Activated naive CD4-positive, alpha-beta T cell (primary cell): ENCODE measurements at places on chromosomes 16 and 17.
A peak's percentile ranks its signal among the peaks of the same experiment; 100 is the strongest.

DNA sequence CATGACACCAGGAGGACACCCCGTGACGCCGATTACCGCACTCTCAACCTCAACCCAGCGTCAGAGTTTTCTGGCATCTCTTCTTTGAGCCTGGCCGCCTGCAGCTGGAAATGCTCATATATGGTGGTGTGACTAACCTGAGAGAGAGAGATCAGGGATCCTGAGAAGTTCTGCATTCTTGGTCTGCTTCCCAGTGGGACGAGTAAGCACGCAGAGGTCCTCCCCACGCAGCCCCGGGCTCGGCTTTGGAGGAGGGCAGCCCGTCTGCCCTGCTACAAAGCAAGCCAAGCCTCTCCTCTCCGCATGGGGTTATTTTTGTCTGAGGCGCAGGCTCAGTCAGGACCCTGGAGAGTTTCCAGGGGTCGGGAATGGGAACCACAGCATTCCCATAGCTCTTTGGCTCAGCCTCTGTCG, 16.5 kb downstream of the CRISPLD2 start:
- no peak for DNase-seq

- no peak for DNase-seq
Observed at GRCh38 chr16:87371261-87371866, 12.2 kb downstream of the FBXO31 start.

GRCh38 chr16:22264786-22265185, 32.4 kb upstream of the POLR3E start:
- DNase-seq: no peak

DNA sequence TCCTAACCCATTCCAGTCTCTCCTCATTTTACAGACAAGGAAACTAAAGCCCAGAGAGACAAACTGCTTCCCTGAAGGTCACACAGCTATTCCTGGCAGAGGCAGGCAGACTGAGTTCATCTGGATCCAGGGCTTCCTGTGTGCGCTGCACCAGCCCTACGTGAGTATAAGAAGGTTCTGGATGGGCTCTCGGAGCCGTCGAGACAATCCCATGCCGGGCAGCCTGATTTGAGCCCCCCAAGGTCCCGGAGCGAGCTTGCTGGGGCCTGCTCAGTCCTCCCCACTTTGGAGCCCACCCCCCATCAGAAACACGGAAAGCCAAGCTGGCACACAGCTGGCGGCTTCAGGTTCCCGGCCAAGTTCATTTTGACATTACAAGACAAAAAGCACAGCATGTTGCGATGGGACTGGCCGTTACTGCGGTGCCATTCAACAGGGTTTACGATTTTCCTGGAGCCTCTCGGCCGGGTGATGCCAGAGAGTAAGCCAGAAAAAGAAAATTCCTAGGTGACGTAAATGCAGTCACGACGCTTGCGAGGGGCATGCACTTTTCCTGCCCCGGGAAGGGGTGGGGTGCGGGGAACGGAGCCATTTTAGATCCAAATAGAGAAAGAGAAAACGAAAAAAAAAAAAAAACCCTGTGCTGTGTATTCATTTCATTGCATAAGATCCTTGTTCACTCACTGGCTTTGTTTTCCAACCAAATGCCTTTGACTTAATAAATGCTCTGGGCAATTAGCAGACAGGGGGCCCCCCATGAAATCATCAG, 167.1 kb upstream of the FOXF1 start:
- DNase-seq: no peak

DNA sequence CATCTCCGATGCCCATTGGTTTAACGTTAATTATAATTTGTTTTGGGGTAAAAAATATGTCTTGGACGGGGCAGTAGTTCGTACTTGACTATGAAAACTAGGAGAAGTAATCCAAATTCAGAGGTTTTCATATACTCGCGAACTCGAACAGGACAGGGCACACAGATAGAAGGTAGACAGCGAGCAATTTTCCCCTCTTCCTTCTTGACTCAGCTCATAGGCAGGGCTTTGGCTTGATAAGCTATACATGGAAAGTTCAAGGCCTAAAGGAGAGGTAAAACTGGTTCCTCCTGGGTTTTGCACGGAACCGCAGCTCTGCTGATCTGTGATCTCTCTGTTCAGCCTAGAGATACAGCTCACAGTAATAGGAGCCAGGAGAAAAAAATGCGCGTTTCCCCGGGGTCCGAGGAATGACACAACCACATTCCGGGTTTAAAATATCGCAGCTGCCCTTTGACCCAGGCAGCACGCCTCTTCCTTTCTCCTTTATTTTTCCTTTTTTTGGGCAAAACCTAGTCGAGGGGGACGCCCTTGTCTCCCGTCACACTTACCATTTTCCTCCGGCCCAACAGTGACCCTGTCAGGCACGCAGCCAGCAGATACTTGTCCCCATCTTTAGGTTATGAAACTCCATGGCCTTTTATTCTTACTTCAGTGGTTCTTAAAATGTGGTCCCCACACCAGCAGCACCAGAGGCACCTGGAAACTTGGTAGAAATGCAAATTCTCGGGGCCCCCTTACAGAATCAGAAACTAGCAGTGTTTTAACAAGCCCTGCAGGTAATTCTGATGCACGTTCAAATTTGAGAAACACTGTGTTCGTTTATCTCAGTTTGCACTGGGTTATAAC, 1.7 kb upstream of the LASP1 start:
- no peak for DNase-seq

DNA sequence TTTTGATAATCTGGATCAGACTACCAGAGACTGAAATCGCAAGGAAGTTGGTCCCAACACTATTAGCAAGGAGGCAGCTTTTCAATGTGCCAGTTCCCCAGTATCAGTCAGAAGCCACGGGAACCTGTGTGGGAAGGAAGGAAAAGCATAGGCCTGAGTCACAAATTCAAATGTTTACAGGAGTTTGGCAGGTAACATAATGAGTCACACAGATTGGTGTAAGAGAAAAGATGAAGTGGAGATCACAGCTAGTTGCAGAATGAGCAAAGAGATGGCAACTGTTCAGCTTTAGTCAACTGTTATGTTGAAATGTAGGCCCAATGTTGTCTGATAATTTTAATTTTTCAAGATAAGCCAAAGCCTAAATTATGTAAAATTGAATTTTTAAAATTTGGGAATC, 28.1 kb upstream of the ITGA2B start:
- no peak for DNase-seq

DNA sequence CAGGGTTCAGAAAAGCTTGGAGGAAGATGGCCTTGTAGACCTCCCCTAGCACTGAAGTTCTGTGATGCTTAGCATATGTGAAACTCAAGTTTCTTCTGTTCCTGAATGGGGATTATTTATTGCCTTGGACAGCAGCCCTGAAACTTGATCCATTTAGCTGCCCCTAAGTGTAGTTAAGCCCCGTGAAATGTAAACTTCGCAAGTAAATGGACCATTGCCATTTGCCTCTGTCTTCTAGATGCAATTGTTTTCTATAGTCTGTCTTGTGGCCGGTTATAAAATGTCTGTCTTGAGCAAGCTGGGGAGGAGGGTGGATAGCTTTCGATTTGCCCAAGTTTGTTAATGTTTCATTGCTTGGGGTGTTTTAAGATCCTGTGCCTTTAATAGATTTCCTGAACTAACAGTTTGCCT, 261.8 kb downstream of the CDH13 start:
- DNase-seq: no peak

- no peak for DNase-seq
Observed at GRCh38 chr17:3558603-3559269, 1.1 kb upstream of the TRPV3 start.

DNA sequence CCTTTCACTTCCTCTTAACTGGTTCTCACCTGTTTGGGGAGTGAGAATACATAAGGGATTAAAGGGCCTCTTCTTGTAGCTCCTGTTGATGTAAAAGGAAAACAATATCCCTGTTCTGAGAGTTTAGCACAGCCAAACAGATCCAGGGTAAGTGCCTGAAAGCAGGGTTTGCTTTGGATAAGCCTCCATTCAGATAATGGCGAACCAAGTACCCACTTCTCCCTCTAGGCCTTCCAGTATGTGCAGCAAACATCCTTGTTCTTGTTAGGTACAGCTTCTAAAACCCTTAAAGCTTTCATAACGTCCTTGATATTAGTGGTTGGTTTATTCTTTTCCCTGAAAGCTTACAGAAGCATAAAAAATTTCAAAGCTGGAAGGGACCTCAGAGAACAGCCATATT, 130.6 kb upstream of the DNAH9 start:
- DNase-seq: no peak

DNA sequence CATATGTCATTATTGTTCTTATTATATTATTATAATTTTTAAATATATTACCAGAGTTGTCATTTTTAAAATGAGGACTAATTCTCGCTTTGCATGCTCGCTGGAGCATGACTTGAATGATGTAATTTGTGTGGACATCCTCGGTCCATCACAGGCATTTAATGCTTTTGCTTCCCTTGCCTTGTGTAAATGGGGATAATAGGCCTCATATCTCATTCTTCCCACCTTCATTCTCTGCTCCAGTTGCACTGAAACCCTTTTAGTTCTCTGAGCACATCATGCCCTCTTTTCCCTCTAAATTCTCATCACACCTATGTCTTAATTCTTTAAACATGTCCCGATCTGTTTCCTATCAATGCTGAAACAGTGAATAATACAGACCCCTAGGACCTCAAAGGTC, 285.4 kb downstream of the HS3ST4 start:
- no peak for DNase-seq

- peak; percentile 99 for DNase-seq
Observed at GRCh38 chr17:78840780-78841611, at the start of gene USP36. Gene USP36 (minus strand): TSS chr17:78840814. CDS start chr17:78836363, 4,451 bp downstream.

DNA sequence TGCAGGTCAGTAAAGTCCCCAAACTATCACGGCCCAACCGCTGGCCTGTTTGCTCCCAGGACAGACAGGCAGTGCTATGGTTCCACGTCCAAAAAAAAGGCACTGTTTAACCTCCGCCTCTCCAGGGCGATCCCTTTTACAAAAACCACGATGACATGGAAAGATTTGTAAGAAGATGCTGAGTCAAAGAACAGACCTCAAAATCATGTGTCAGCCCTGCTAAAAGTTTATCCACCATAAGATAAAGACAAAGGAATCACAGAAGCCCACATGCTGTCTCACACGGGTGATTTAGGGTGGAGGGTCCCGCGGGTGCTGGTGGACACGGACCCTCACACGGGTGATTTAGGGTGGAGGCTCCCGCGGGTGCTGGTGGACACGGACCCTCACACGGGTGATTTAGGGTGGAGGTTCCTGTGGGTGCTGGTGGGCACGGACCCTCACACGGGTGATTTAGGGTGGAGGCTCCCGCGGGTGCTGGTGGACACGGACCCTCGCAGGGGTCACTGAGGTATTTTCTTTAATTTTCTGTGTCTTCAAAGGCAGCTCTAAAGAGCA, 117.2 kb upstream of the METRNL start:
- no peak for DNase-seq

DNA sequence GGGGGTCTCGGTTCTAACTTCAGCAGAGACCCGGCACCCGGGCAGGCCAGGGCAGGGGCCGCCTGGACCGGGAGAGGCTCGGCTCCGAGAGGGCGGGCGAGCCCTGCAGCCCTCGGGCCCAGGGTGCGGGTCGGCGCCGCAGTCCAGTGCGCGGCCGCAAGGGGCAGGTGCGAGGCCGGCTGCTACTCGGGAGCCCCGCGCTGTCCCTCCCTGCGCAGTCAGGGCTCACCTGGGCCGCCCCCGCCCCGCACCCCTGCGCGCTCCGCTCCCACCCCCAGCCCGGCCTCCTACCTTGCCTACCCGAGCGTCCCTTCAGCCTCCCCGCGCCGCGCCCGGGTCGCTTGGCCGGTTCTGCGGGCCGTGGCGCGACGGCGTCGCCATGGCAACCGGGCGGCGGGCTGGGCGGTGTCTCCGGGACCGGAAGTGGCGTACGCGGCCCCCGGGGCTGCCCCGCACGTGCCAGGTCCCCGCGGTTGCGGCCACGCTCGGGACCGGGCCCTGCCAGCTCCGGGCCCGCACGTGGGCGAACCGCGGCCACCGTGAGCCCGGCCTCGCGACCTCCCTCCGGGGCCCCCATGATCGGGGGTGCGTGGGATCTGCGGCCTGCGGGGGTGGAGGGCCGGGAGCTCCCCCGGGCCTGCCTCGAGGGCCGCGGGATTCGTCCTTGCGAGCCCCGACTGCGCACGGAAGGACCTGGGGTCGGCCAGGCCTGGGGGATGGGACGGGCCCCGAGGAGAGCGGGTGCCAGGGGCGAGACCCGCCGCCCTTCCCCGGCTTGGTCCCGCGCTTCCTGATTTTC, at the start of gene CYB561:
Gene CYB561, minus strand, starts transcription at position 353 of the 799 bp plus-strand sequence. CDS start 8,759 bp downstream, outside the sequence.
- peak; percentile 39 for DNase-seq

GRCh38 chr16:53964145-53964790, 260.3 kb downstream of the FTO start:
- DNase-seq: no peak

DNA sequence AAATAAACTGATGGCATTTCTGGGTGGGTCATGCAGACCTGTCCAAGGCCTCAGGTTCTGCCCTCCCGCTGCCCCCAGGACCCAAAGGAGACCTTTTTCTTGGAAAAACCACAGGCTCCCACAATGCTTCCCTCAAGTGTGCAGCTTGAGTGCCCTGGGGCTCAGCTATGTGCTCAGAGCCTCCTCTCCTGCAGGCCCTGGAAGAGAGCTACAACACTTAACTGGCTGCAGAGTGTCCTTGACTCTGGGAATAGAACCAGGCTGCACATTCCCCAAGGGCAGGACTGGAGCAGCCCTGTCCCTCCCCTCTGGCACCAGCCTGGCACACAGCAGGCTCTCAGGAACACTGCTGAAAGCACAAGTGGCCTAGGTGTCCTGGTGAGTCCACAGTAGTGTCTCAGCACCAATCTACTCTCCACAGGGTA, 4.8 kb upstream of the SREBF1 start:
- no peak for DNase-seq

DNA sequence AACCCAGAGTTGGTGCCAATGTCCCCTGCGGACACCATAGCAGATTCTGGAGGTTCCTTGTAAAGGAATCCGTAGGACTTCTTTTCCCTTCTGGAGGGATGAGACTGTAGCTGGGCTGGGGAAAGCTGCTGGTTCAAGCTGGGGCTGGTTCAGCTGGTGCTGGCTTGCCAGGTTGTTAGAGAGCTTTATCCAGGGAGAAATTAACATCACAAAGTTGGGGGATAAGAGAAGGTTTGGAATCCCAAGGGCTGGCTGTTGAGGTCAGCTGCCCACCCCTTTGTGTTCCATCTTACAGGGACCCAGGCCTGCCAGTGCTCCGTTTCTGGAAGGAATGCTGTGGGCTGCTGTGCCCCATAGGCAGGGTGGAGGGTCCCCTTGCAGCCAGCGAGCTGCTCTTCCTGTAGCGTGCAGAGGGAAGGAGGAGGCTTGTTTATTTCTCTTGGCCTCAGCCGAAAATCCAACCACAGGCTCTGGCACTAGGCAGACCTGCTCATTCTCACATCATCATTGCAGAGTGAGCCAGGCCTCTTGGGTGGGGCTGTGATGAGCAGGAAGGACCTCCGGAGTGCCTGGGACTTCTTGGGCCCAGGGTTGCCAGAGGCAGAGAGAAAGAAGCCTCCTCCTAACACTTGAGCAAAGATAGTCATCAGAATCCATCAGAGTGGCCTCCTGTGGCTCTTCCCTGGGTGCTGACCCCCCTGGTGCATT, 251.1 kb downstream of the SEC14L1 start:
- no peak for DNase-seq

- no peak for DNase-seq
Observed at GRCh38 chr16:90018652-90019542, at the start of gene DBNDD1. Gene DBNDD1 (minus strand): TSS chr16:90019456. CDS start chr16:90019341, 115 bp downstream.
